IMR-90 (cell line): ENCODE measurements at places on chromosomes 3 and 15.
A peak's percentile ranks its signal among the peaks of the same experiment; 100 is the strongest.

- no peak for DNase-seq
These were observed 20.1 kb downstream of the VPS8 start for GRCh38 chr3:184832044-184832443.

DNA sequence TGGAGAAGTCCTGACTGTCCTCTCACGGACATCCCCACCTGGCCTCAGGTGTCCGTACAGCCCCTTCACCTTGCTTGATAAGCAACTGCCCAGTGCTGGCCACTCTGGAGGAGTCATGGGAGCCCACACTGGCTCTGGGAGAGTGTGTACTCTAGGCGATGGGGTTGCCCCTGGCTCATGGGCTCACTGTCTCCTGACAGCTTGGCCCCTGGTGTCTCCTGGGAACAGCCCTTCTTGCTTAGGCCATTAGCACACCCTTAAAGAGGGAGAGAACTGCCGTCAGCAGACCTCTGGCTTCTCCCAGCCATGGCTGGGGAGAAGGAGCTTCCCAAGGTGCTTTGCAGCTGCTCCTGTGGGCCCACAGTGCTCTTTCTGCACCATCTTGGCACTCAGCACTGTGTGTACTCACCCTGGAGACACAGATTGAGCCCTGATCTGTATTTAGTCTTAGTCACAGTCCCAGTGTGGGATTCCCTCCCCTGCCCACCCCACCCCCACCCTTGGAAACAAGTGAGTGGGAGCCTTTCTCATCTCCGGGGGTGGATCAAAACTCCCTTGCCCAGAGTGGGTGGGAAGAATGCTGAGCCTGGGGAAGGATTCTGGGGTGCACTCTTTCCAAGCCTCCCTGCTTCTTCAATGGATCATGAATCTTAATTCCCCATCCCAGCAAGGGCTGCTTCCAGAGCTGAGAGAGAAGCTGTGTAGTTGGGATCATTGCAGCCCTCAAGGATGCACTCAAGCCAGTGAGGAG, 83.5 kb upstream of the ADPGK start:
- DNase-seq, result no peak

GRCh38 chr3:153357436-153357835, 195.4 kb downstream of the RAP2B start:
- no peak for DNase-seq

GRCh38 chr15:93154666-93155065, 65.7 kb upstream of the RGMA start:
- DNase-seq, result no peak

DNA sequence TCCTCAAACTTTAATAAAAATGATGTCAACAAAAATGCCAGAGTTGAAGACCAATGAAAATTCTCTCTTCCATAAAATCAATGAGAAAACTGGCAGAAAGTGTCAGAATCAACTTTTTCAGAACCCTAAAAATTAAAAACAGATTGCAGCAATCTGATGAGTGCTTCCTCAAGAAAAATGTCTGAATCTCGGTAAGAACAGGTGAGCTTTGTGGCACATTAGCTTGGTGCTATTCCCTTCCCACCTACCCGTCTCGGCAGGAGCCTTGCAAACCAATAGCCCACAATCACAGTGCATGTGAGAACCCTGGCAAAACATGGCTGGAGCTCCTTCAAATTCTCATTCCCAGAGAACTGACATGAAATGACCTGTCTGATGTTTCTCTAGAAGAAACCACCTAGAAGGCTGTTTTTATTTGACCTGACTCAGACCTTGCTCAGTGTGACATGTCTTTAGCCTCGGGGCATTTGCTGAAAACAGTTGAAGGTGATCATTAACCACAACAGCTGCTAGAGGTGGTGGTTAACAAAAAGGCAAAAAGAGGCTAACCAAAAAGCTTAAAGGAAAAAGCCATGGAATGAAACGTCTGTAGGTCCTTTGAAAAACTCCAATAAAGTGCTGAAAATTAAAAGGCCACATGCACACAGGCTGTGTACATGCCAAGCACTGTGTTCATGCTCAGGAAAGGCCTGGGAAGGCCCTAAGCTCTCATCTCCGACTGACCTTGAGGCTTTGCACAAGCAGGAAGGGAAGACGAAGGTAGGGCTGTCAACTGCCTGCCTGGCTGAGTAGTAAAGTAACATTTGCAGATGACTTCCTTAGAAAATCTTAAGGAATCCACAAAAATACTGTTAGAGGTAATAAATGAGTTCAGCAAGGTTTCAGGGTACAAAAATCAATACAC, 253.0 kb upstream of the NSMCE3 start:
- no peak for DNase-seq

DNA sequence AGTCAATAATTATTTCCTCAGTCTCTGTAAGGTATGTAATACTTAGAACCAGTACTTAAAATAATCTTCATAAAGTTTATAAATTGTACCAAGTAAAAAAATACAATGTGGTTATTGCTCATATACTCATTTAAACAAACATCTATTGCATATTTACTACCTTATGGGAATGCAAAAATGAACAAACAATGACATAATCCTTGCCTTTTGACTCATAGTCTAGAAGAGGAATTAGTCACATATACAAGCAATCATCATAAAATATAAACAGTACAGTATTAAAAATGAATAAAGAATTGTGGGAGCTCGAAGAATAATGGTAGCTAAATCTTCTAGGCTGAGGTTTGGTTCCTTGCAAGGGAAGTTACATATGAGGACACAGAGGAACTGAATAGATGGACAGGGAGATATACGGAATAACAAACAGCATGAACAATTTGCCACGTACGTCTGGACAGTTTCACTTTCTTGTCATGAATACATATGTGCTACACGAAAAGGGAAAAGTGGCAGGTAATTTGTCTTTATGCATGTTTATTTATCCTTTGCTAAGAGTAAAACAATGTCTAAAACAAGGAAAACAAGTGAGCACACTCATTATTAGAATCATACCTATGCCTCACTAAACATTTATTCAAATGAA, 17.2 kb downstream of the IMPG2 start:
- DNase-seq, result peak; percentile 91

DNA sequence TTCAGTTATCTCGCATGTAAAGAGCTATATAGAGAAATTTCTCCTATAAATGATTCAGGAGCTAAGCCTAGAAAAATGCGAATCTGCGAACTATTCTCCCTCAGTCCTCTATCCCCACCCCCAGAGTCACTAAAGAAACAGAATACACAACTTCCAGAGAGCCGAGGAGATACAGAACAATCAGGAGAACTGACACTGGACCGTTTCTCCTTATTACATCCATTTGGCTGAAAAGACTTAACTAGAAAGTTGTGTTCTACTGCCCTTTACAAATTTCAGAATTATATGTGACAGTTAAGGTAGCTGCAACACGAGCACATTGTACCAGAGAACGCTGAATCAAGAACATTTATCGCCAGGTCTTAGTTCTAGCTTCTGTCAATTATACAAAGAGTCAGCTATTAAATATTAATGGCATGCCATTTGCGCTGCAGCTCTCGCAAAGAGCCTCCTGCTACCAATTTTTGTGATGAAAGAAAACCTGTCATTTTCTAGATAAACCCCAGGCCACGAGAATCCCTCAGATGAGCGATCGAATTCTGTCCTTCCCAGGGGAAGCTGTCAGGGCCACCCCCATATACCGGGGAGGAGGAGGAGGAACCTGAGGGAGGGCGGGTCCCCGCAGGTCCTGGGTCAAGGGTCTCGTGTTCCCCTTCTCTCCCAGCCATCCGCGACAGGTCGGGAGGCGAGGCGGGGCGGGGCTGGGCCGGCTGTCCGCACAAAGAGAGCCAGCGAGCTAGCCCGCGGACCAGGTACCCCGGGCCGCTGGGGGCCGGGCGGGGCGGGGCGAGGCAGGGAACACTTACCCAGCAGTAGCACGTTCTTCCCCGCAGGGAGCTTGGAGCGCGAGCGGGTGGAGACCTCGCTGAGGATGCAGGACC, 878 bp downstream of the DYNC1LI1 start:
- DNase-seq, result peak; percentile 23

- DNase-seq, result no peak
These were observed 342.4 kb upstream of the THBS1 start for GRCh38 chr15:39238443-39238842.

GRCh38 chr3:174376346-174376745, 482.8 kb upstream of the NAALADL2 start:
- DNase-seq, result peak; percentile 46

DNA sequence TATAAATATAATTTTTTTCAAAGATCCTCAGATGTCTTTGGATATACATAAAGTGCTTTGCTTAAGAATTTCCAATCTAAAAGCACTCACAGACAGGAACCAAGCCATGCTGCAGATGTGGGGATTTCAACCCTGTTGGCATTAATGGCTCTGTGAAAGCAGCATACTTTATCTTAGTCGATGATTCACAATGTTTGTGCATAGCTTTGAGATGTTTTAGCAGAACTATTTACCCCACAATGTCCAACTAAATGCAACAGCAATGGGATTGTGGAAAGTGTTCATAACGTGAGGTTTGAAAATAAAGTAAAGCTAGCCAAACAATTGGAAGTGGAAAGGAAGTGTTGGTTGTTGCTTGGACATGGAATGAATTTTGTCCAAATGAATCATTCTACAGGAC, 371.4 kb downstream of the SOX2 start:
- no peak for DNase-seq

GRCh38 chr3:133377396-133377795, 22.5 kb upstream of the BFSP2 start:
- peak; percentile 69 for DNase-seq

- DNase-seq, result no peak
These were observed 309.5 kb upstream of the TRIM42 start for GRCh38 chr3:140368223-140368811.

DNA sequence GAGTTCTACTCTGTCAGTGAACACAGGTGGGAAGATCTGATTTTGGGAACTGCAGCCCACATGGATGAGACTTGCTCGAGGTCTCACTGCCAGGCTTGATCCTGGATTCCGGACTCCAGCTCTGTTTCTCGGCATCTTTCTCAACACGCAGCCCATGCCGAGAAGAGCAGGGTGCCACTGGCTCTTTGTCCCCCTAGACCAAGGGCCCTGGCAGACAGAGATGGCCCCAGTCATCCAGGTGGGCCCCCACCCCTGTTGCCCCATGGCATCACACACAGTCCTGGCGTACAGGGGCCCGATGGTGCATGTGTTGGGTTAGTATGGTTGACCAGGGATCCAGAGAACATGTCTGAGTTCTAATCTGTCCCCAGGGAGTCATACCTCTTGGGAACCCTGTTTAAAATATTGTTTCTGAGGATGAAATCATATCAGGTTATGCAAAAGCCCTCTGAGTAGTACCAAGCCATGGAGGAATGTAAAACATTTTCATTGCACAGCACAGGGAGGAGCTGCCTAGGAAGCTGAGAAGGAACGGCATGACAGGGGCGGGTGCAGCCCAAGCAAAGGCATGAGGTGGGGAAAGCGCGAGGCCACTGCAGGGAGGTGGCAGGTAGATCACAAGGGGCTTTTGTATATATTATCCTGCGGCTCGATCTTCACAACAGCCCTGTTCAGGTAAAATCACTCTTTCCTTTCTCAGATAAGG, 320.6 kb downstream of the UACA start:
- DNase-seq, result no peak

DNA sequence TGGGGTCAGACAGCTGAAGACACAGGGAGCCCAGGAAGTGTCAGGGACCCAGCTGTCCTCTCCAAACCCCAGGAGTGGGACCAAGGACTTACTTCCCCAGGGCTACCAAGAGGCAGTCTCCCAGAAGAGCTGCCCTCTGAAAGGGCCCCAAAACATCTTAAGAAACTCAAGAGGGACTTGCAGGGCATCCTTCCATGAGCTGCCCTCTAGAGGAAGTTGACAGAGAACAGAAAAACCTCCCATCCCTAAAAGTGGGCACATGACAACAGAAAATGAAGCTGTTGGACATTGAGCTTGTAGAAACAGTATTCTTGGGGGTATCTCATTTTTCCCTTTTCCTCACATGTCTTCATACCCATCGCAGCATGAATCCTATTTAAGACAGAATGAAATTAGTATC, 58.9 kb downstream of the MECOM start:
- no peak for DNase-seq

- DNase-seq, result peak; percentile 80
These were observed 57.1 kb upstream of the POU1F1 start for GRCh38 chr3:87333393-87333892.

DNA sequence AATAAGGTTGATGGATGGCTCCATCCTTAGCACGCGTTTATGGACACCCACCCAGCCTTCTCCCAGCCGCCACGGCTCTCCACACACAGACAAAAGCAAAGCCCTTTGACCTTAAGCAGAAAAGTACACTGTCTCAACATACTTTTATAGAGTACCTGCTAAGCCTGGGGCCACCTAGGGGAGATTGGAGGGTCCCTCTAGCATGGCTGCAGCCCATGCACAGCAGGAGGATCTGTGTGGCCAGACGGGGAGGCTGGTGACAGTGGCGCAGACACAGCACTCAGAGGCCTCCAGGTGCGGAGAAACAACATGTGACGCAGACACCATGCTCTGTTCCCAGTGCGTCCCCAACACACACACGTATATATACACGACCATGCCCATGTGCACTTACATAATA, 174.9 kb downstream of the XXYLT1 start:
- no peak for DNase-seq

DNA sequence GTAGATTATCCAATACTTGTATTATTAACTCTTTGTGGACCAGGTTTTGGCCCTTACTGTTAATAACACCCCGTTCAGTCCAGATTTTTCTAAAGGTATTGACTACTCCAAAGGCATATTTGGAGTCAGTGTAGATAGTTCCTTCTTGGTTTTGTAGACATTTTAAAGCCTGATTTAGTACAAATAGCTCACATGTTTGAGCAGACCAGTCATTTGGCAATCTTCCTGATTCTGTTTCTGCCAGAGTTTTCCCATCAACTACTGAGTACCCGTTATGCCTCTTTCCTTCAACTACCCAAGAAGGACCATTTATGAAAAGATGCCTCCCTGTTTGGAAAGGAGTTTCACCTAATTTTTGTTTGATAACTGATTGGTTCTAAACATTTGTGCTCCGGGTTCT, 82.0 kb downstream of the CHCHD4 start:
- peak; percentile 48 for DNase-seq

DNA sequence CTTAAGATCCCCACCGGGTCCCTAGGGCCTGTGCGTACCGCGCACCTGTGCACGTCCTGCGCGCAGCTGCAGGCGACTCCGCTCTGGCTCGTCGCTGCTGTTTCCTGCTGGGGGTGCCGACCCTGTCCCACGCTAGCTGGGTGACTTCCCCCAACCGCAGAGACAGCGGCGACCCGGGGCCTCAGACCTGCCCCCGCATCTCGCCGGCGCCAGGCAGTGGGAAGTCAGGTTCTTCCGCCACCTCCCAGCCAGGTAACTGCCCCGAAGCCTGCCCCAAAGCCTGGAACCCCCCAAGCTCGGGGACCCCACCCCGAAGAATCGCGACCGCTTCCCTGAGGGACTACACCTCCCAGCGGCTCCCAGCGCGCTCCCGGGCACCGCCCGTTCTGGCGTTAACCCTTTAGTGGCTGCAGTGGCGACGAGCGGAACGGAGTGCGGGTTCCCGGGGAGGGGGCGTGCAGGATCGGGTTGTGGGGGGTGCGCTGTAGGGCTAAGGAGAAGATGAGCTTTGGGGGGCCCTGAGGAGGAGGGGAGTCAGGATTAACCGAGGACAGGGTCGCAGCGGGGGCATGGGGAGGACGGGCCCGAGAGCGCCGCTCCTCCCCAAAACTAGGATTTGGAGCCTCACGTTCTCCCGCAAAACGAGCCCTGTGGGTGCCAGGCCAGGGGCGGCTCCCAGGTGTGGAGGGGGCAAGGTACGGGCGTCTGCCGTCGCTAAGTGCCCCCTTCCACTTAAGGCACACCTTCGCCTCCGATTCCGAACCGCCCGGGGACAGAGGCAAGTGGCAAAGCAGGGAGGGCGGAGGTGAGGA, 589 bp downstream of the NEIL1 start:
- DNase-seq, result no peak
